ENCODE measurements at places on chromosomes 3 and 15. TPM values are rescaled to one million over a fixed set of nuclear protein-coding genes. Genes with fewer than 3 reads are reported as not detected.

DNA sequence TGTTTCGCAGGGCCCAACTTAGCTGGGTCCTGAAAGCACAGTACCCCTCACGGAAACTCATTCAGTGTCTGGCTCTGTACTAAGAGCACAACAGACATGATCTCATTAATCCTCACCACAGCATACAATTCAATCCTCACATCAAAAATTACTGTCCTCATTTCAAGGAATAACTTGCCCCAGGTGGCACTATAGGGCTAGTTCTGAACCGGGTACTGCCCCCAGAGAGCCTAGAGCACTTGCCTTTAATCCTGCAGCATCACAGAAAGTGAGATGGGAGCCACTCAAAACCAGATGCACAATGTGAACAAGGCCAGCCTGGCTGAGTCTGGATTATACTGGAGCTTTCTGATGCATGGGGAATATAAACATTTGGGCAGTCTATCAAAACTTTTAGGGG lies 122.6 kb downstream of the OSBPL10 start:
- no peak for DNase-seq

DNA sequence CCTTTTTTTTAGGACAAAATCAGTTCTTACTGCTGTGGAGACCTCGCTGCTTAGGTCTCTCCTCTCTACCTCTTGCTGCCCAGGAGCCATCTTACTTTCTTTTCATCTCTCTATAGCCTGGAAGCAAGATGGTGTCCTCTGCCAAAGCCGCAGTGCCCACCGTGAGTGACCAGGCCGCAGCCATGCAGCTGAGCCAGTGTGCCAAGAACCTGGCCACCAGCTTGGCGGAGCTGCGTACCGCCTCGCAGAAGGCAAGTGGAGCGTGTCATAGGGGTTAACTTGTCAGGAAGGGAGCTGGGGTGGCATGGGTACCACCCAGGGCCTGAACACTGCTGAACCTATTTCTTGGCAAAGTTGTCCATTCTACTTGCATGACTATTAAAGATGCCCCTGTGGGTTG lies 320.3 kb upstream of the TPM1 start:
- no peak for DNase-seq

- no peak for DNase-seq
These were observed 10.4 kb downstream of the KY start for GRCh38 chr3:134640378-134640777.

- DNase-seq, result no peak
These were observed 106.5 kb downstream of the MYO9A start for GRCh38 chr15:72011302-72011942.

DNA sequence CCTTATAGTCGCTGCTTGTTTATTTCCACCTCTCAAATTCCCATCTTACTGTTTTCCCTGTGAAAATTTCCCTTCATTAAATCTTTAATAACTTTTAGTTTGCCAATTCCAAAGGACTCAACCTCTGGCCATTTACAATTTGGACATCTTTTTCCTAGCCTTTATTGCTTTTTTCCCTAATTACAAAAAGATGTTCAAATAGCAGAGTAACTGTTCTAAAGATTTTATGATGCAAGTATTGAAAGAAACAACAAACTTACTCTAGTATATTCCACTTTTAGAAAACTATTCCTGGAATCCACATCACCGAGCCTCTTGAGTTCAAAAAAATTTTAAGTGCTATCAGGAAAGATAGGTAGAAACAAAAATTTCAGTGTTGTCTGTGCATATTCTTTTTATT lies 174.1 kb upstream of the UBE2E2 start:
- no peak for DNase-seq

GRCh38 chr3:186534113-186534669 lies 10.0 kb downstream of the CRYGS start:
- no peak for DNase-seq

PLSCR5 gene
- not detected for polyA plus RNA-seq

MBNL1 gene
- 203 TPM for polyA plus RNA-seq
